ENCODE measurements at places on chromosomes 7 and 10.

GRCh38 chr7:121395494-121395960 lies 581 bp downstream of the FAM3C start:
- DNase-seq: peak; percentile 35

GRCh38 chr7:30965372-30965771 lies 1.6 kb downstream of the GHRHR start:
- DNase-seq: no peak

GRCh38 chr7:80770675-80771081 lies 132.2 kb downstream of the CD36 start:
- no peak for DNase-seq

- no peak for DNase-seq
Observed at GRCh38 chr7:5838761-5839500, 41.7 kb upstream of the OCM start.

DNA sequence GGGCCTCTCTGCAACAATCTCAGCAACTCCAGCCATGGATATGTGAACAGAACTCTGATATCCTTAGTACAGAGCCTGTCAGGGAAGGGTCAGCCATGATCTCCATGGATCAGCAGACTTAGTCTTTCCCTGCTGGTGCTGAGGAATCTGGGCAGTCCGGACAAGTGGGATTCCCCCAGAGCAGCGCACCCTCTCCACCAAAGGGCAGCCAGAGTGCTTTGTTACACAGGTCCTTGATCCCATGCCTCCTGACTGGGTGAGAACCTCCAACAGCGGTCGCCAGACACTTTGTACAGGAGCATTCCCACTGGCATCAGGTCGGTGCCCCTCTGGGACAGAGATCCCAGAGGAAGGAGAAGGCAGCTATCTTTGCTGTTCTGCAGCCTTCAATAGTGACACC lies 38.9 kb downstream of the TPK1 start:
- DNase-seq: no peak

DNA sequence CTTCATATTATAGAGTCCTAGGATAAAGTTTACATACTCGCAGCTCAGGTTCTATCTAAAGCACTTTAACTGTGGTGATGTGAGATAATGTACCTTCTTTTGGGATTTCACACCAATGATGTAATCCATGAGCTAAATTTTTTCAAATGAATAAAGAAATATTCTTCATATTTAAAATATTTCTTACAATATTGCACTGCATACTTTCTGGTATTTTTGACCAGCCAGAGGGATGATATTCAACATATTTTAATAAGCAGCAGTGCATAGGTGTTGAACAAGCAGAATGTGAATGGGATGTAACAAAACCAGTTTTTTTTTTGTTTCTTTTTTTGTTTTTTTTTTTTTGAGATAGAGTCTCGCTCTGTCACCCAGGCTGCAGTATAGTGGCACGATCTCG lies 73.2 kb upstream of the TRIM24 start:
- DNase-seq: no peak

DNA sequence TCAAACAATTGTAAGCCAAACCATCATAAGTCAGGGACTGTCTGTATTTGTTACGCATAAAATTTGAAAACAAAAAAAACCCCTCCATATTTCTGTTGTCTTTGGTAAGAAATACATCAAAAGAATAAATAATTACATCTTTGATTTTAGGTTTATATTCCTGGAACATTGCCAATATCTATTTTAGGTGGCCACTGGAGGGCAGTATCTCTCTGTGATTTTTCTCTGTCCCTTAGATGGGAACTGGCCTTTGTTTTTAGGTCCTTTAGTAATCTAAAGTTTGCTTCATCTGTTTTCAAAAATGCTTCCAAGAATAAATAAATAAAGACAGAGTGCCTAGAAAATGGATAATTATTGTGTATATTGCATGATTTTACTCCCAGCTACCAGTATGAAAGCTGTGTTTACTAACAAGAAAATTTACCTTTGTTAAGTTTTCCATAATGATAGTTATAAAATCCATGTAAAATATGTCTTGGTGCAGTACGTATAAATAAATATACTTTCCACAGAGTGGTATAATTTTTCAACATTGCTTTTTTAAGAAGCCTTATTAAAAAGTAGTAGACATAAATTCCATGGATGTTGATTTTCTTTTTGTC lies 64.2 kb downstream of the PHYHIPL start:
- DNase-seq: peak; percentile 38

GRCh38 chr7:2357571-2357970 lies 2.9 kb downstream of the EIF3B start:
- no peak for DNase-seq

DNA sequence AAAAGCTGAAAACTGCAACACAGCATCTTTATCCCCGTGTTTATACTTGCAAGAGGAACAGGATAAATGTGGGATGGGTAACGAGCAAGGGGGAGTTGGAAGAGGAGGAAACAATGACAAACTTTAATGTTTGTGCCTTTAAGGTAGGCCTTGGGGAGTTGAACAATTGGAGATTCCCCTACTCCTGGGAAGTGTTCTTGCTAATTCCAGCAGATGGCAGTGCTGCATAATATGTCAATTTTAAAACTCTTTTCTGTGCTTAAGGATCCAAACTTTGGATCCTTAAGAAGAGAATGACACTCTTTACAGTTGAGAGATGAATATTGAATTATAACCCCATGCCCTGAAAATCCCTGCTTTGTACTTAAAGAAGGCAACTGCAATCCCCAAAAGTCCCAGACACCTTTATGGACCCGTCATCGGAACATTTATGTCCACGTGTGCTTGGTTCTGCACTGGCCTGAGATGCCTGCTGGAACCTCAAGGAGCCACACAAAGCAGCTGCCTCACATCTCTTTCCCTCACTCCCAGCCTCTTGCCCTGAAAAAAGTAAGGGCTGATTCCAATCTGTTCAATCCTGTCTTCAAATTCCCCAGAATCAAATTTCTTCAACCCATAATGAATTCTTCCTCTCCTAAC lies 12.0 kb downstream of the IFIT5 start:
- peak; percentile 67 for DNase-seq

GRCh38 chr10:125214283-125214570 lies 53.9 kb upstream of the CTBP2 start:
- no peak for DNase-seq

DNA sequence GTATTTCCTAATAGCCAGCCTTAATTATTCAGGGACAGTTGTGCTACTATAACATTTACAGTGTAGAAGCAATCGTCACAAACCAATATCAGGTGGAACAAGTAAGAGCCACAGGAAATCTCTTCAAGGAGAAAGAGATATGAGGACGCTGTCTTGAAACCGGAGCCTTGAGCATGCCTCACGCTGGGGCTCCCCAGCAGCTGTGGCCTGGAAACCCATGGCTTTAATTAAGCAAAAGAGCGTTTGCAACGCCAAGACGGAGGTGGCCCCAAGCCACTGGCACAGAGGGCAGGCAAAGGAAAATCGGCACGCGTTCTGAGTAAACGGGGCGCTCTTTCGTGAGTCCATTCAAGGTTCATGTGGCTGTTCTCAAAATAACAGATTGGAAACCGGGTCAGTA lies 84.4 kb downstream of the C10orf90 start:
- no peak for DNase-seq

- DNase-seq: no peak
Observed at GRCh38 chr7:1950066-1950451, 280.0 kb downstream of the ELFN1 start.

- DNase-seq: no peak
Observed at GRCh38 chr10:31593124-31593523, 274.1 kb downstream of the ZEB1 start.

- peak; percentile 14 for DNase-seq
Observed at GRCh38 chr7:16719699-16720098, 33.9 kb upstream of the TSPAN13 start.

- no peak for DNase-seq
Observed at GRCh38 chr10:21518149-21518640, 7.3 kb downstream of the SKIDA1 start.

DNA sequence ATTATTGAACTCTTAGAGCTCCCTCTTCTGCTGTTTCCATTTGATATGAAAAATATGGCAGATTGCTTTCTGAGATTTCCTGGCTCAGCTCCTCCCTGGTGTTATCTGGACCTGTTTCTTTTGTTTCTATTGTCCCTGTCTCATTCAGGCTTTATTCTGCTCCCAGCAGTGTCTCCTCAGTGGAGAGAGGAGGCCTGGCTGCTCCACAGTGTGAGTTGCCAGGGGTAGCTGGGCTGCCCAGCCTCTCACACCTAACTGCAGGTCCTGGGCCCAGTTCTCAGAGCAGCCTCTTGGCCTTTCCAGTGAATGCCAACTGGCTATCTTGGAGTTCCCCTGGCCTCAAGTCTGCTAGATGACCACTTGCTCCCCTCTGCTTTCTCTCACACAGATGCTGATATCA lies 127.0 kb downstream of the VPS41 start:
- no peak for DNase-seq

Measured in hematopoietic multipotent progenitor cell treated with erythropoietin and hydrocortisone succinate and interleukin-3 and kit ligand, for 8 days (in vitro differentiated cells).